Neural progenitor cell (in vitro differentiated cells): ENCODE measurements at places on chromosomes 13 and 19. TPM values are rescaled to one million over a fixed set of nuclear protein-coding genes. Genes with fewer than 3 reads are reported as not detected.

Gene F10
- total RNA-seq = 2.0 and 6.8 TPM in 2 replicates

Gene UGGT2
- total RNA-seq = 58.9 and 70.4 TPM in 2 replicates

Gene CLDND2
- total RNA-seq = not detected in 2 replicates

DNA sequence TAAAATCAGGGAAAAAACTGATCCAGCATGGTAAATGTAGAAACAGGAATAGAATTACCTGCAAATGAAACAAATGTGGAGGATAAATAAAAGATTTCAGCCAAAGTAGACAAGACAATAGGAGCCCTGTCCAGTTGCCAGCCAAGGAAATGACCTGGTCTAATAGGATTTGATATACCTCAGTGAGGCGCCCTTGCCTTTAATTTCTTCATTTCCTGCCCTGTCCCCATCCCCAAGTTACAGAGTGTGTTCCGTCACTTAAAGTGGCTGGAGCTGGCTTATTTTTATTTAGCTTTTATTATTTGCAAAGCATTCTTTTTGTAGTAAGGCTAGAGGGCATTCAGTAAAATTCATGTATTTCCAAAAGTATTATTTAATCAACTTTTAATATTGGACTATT is 1022.0 kb downstream of the EFNB2 start:
- peak; percentile 7 for DNase-seq

GRCh38 chr13:67932991-67933390 is 702.9 kb upstream of the PCDH9 start:
- no peak for DNase-seq

DNA sequence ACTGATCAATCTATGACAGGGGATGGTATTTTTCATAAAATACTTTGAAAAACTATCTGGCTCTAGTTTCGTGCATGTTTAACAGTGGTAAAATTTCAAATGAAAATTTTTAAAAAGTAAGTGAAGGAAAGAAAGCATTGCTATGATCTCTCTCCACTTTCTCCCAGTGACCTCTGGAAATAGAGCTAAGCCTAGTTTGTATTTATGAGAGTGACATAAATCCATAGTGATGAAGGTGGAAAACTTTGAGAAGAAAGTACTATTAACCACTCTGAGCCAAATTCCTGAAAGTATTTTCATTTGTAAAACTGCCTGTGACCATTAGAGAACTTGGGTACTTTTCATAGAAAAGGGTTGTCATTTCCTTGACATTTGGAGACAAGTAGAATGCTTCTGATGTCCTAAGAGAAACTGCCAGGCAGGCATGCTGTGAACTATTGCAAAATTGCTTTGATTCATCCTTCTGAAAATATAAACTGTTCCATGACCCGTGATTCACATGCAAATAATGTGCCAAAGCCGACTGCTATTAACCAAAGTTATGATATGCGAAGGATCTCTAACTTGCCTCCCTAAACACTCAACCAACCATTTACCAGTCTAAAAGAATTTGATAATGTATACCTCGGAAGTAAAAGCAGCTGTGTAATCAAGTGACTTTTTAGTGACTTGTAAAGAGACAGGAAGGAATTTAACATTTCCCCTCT is 133.2 kb downstream of the VWA8 start:
- no peak for DNase-seq

DNA sequence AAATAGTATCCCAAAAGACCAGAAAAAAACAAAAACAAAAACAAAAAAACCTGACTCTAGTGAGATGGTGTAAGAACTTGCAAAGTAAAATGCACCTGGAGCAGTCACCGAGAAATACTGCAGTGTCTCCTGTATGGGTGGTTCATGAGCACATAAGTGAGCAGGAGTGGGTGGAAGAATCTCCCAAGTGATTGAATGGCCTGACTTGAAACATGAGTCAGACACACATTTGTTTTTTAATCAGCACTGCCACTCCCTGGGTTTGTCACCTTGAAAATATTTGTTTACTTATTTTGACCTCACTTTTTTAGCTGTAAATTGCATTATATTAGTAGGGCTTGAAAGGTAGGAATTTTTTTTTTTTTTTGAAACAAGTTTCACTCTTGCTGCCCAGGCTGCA is 2.0 kb downstream of the ZNF431 start:
- DNase-seq = no peak

GRCh38 chr13:33832872-33833271 is 14.9 kb downstream of the RFC3 start:
- no peak for DNase-seq

- DNase-seq = no peak
These were observed 209.2 kb downstream of the TSHZ3 start for GRCh38 chr19:31139871-31140505.

DNA sequence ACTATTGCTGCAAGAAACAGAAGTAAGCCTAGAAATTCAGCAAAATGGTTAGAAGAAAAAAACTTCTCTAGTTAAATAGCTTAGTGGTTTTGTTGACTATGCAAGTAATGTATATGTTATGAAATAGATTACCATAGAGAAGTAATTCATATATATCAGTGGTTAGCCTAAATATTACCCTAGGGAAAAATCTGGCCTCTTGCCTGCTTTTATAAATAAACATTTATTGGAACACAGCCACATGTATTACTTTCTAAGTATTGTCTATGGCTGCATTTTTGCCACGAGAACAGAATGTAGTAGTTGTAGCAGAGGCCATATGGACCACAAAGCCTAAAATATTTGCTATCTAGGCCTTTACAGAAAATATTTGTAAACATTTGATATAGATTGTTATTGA is 1471.7 kb upstream of the PRR20A start:
- no peak for DNase-seq

- no peak for DNase-seq
These were observed 99.7 kb upstream of the RXFP2 start for GRCh38 chr13:31639443-31640163.

DNA sequence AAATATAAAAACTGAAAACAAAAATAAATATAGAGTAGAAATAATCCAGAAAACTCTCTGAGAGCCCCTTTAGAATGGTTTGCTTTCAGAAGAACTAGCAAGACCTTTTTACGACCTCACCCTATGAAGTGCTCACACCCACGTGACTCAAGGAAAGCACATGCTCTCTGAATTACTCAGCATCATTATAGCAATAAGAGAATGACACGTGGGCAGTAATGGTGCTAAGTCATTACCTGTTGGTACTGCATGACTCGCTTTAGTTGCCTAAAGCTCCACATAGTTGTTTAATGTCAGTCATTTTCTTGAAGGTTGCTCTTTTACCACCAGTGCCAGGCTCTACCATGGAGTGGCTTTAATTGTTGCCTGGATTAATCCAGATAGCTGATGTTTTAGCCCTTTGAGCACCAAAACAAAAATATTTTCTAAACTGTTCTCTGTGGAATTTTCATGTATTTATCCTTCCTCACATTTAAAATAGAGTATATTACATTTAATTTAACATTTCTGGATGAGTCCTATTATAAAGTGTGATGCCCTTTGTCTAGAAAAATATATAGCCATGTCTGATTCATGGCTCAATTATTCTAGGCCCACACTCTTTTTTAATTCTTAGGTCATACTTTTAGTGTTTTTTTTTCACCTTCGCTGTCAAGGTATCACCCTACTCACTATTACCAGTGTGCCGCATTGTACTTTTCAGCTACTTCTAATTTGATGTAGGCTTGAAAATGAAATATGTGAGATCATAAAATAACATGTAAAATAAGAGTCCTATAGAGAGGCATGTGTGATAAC is 56.8 kb downstream of the THSD1 start:
- DNase-seq = no peak

DNA sequence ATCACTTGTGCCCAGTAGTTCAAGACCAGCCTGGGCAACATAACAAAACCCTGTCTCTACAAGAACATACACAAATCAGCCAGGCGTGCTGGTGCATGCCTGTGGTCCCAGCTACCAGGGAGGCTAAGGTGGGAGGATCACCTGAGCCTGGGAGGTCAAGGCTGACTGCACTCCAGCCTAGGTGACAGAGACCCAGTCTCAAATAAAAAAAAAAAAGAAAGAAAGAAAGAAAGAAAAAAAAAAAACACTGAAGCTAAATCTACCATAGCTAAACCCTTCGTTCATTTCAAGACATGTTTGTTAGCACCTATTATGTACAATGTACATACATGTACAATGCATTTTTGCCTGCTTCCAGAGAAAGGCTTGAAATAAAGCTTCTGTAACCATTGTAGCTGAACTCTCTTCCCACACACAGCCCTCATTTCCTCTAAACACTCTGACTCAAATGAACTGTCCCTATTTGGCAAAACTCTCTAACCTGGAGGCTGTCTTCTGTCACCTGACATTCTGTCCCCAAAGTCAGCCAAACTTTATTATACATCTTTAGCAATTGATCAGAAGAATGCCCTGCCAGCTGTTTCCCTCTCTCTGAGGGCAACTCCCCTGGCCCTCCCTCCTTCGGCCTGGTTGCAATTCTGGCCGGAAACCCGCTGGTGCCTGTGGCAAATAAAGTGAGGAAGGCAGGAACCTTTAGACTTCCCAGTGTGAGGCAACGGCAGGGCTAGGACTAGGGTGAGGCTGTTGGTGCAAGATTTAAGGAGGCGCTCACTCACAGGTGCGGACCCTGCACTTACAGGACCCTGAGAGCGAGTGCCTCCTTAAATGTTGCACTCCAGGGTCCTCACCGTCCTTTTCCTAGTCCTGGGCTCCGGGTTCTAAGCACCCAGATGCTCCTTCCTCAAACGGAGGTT is 1.8 kb downstream of the ETHE1 start:
- DNase-seq = peak; percentile 38
